ENCODE measurements at places on chromosomes 11 and 22.

DNA sequence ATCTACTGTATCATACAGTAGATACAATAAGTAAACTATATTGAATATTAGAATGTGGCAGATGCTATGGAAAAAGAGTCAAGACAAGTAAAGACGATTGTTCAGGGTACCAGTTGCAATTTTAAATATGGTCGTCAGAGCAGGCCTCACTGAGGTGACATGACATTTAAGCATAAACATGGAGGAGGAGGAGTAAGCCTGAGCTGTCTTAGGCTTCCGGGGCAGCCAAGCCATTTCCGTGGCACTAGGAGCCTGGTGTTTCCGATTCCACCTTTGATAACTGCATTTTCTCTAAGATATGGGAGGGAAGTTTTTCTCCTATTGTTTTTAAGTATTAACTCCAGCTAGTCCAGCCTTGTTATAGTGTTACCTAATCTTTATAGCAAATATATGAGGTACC, 14.5 kb downstream of the PIK3IP1 start:
- DNase-seq = no peak

GRCh38 chr11:5065027-5065426, 4.3 kb upstream of the OR52E1 start:
- no peak for DNase-seq

- no peak for DNase-seq
Measured at GRCh38 chr22:33524511-33525260, 395.6 kb downstream of the LARGE1 start.

- no peak for DNase-seq
Measured at GRCh38 chr22:28514321-28514821, 165.3 kb downstream of the TTC28 start.

GRCh38 chr11:121412000-121412587, 40.0 kb upstream of the SORL1 start:
- DNase-seq = no peak

DNA sequence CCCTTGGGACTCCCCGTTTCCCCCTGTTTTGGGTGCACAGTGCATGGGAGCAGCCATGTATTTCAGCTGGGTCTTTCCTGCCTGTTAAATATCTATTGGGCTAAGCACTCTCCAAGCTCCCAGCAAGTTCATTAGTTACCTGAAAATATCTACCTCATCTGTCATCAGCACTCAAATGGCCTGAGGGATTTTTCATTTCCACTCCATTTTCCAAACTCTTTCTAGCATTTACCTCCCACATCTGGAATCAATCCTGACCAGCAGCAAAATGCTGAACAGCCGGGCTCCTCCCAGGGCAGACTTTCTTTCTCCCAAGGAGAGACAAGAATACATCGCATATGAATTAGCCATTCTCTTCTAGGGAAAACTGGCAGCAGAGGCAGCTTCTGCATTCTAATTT, 273.5 kb upstream of the MPPED2 start:
- DNase-seq = no peak

GRCh38 chr11:47986742-47987141, 6.4 kb downstream of the PTPRJ start:
- no peak for DNase-seq

DNA sequence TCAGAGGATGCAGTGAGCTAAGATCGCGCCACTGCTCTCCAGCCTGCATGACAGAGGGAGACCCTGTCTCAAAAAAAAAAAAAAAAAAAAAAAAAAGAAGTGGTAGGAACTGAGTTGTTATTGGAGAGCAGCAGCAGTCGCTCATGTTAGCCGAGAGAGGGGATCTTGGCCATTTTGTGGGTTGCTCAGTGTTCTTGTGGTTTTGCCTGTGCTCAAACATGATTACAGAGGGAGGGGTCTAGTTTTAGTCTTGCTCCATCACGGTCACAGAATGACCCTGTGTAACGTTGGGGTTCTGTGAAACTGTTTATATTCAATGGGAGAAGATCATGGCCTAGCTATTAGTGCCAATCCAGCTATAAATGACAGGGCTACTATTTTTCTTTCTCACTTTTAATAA, 1.9 kb downstream of the DPAGT1 start:
- no peak for DNase-seq

- peak; percentile 55 for DNase-seq
Measured at GRCh38 chr11:17277024-17277584, 565 bp downstream of the NUCB2 start.

DNA sequence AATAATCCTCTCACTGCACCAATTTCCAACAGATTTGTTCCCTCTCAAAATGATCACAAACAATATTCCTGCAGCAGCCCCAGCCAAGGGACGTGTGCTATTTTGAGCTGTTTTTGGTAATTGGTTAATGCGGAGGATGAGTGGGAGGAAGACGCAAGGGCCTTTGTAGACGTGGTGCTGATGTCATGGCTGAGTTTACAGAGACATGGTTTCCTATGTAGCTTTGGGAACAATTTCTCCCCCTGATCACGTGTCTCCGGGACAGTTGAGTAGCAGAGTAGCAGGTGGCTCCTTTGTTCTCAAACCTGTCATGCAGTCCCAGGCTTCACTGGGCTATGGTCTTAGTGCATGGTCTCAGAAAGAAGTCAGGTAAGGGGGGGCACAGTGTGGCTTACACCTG, 183.2 kb upstream of the NECTIN1 start:
- no peak for DNase-seq

GRCh38 chr22:27097506-27097905, 440.1 kb downstream of the MIAT start:
- no peak for DNase-seq

- DNase-seq = peak; percentile 35
Measured at GRCh38 chr22:28674121-28674563, 5.5 kb downstream of the TTC28 start.

- no peak for DNase-seq
Measured at GRCh38 chr11:11537372-11537771, 84.4 kb downstream of the GALNT18 start.

DNA sequence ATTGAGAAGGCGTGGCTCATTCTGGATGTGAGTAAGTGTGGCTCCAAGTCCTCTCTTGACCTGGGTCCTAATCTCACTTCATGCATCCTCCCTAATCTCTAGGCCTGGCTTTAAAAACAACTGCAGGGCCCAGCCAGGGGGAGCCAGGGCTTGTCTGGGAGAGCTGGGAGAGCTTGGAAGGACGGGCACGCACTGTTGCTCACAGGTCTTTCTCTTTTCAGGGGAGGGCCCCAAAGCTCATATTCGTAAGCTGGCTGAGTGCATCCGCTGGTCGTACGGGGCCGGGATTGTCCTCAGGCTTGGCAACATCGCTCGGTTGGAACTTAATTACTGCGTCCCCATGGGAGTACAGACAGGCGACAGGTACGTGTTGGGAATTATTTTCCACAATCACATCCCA, 34.1 kb upstream of the PARVB start:
- DNase-seq = no peak
